Retina (tissue), 1 donor: ENCODE measurements at places on chromosomes 6 and 20.

- peak; percentile 87 for DNase-seq
These were observed 2.1 kb downstream of the PTPRT start for GRCh38 chr20:43187476-43188233.

- DNase-seq = no peak
These were observed 1.5 kb downstream of the ZBTB46 start for GRCh38 chr20:63829603-63829944.

GRCh38 chr6:65416621-65417020, 290.4 kb downstream of the EYS start:
- DNase-seq = no peak

GRCh38 chr20:16491294-16491905, 81.8 kb downstream of the KIF16B start:
- no peak for DNase-seq

- DNase-seq = no peak
These were observed 318.7 kb downstream of the RFPL4B start for GRCh38 chr6:112665815-112666214.

GRCh38 chr6:161064915-161065314, 73.3 kb downstream of the MAP3K4 start:
- DNase-seq = no peak

- DNase-seq = no peak
These were observed 10.4 kb downstream of the ZNF831 start for GRCh38 chr20:59173938-59174491.

DNA sequence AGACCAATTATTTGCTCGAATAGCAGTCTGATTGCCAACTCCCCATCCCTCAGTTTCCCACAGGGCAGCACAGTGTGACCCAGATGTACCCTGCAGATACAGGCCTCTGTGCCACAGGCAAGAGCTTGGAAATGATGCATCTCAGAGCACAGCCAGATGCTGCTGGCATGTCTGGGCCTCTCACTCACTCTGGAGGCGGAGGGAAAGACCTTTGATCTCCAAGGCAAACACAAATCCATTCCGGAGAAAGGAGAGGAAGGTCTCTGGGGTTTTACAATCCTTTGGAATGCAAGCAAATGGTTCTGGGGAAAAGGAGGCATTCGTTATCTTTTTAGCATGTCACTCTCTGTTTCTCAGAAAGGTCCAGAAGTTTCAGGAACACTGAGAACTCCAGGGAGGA, 74.2 kb downstream of the RIOK1 start:
- DNase-seq = no peak

GRCh38 chr6:84428300-84428907, 201.0 kb upstream of the CEP162 start:
- DNase-seq = peak; percentile 23

GRCh38 chr20:33781133-33781532, 30.0 kb upstream of the CHMP4B start:
- DNase-seq = no peak

- no peak for DNase-seq
These were observed 1.8 kb downstream of the RBCK1 start for GRCh38 chr20:409697-410559.

GRCh38 chr20:37877832-37878772, 24.8 kb upstream of the VSTM2L start:
- no peak for DNase-seq

DNA sequence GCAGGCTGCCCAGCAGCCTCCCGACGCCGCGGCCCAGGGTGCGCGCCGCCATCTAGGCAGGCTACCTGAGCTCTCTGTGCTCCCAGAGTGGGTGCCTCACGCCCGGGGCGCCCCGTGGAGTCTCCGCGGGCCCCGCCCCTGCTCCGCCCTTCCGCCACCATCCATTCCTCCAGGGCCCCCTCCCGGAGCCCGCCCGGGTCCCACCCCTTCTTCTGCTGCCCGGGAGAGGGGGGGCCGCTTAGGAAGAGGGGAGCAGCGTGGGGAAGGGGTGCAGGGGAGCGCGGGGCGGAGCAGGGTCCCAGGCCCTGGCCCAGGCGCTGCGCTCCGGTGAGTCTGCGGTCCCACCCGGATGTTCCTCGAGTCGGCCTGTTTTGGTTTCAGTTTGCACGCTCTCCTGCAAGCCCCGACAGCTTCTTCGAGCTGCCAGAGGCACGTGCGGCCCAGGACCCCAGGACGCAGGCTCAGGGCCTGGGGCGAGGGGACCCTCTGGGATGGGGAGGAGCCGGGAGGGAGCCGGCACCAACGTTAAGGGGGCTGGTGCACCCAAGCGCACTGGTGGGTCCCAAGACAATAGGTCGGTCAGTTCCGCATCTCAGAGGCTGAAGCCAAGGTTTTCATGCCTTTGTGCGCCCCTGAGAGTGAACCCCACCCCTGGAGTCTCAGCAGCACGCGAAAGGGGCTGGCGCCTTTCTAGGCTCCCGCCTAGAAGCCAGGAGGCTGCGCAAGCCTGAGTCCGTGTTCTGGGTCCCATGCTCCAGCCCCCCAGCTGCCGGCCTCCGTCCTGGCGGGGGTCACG, at the start of gene ACSS1:
Gene ACSS1 (minus strand): TSS at position 89 of the 796 bp plus-strand sequence. CDS start 37 bp downstream, at position 52.
- DNase-seq = peak; percentile 69

DNA sequence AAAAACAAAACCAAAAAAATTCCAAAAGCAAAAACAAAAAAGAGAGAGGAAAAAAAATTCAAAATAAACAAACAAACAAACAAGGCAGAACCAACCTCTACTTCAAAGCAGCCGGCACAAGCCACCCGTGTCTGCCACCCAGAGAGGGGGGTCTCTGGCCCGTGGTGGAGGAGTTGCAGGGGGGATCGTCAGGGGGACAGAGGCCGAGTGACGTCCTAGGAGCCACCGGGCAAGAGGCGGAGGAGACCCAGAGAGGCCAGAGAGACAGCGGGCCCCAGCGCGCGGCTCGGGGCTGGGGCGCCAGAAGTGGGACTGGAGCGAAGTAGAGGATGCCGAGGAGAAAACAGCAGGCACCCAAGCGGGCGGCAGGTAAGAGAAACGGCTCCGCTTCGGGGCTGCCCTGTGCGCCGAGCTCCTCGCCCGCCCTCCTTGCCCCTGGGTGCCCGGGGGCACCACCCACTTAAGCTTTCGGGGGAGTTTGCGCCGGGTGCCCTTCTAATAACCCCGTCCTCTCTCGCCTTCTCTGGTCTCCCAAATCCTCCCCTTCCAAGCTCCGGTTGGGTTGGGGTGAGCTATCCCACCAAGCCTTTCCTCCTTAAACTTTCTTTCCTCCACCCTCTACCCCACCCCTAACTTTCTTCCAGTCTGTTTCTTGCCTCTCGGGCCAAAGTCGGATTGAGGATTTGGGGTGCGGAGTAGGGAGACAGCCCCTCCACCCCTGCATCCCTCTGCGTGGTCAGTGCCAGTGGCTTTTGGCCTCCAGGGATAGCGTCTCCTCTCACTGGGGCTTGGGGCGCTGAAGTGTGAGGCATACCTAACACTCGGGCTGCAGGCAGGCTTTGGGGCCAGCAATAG, 1.0 kb downstream of the TSHZ2 start:
- peak; percentile 77 for DNase-seq

GRCh38 chr6:115717472-115717871, 343.2 kb downstream of the FRK start:
- no peak for DNase-seq

GRCh38 chr20:16848061-16848460, 99.9 kb downstream of the OTOR start:
- DNase-seq = no peak

DNA sequence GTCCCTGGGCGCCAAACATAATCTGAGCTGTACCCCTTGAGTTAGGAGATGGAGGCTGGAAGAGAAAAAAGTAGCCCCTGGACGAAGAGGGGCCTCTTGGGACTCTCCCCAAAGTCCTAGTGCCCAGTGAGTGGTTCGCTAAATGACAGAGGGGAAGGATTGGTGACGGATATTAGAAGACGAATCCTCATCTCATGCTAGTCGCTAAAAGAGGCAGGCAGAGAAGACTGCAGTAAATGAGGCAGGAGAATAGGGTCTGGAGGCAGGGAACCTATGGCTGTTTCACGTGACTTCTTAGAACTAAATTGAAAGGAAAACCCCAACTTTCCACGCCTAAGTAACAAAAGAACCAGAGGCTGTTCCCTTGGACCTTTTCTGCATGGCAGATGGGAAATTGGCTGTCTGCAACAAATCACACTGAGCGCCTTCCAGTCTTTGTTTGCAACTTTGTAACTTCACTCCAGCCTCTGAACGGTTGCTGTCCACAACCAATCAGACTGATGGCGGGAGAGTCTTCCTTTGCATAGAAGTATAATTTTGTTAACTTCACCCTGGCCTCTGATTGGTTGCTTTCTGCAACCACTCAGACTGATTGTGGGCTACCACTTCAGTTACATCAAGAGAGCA, 731 bp upstream of the RBL1 start:
- no peak for DNase-seq

DNA sequence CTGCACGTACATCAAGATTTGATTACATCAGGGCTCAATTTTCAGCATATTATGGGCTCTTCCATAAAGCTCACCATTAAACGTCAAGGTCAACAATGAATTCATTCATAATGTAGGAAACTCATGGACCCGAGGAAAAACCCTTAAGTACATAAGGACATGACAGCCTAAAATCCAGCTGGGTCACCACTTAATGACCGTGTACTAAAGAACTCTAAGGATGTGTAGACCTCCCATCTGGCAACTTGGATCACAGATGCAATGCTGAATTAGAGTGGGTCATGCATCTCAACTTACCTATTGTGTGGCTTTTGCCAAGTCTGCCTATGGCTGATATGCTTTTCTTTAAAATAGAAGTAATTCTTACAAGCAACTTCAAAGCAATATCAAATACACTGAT, 26.7 kb upstream of the DEFB112 start:
- DNase-seq = no peak

- no peak for DNase-seq
These were observed 20.3 kb downstream of the SOX4 start for GRCh38 chr6:21613809-21614208.

DNA sequence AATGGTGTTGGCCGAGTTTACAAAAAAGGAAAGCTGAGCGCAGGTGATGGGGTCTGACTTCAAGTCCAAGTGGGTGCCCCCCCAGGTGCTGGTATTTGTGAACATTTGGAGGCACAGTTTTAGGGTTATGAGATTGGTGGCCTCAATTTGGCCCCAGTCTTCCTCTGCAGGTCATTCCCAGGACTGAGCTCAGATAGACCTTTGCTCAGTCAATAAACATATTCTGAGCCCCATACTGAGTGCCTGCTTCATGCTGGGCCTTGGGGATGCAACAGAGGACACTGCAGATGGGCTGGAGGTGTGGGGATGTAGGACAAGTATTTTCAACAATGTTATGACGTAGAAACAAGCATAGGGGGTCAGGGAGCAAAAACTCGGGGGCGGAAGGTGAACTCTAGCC, 33.5 kb downstream of the TGM3 start:
- DNase-seq = no peak

- DNase-seq = no peak
These were observed 42.4 kb downstream of the SNX14 start for GRCh38 chr6:85551264-85551663.

- DNase-seq = no peak
These were observed 68.2 kb upstream of the TNFAIP3 start for GRCh38 chr6:137798846-137799245.

- no peak for DNase-seq
These were observed 12.6 kb downstream of the MCM3 start for GRCh38 chr6:52271852-52272460.

- DNase-seq = no peak
These were observed 611.5 kb upstream of the IMPG1 start for GRCh38 chr6:76683985-76684384.

GRCh38 chr6:110398778-110399177, 16.6 kb downstream of the DDO start:
- DNase-seq = no peak

DNA sequence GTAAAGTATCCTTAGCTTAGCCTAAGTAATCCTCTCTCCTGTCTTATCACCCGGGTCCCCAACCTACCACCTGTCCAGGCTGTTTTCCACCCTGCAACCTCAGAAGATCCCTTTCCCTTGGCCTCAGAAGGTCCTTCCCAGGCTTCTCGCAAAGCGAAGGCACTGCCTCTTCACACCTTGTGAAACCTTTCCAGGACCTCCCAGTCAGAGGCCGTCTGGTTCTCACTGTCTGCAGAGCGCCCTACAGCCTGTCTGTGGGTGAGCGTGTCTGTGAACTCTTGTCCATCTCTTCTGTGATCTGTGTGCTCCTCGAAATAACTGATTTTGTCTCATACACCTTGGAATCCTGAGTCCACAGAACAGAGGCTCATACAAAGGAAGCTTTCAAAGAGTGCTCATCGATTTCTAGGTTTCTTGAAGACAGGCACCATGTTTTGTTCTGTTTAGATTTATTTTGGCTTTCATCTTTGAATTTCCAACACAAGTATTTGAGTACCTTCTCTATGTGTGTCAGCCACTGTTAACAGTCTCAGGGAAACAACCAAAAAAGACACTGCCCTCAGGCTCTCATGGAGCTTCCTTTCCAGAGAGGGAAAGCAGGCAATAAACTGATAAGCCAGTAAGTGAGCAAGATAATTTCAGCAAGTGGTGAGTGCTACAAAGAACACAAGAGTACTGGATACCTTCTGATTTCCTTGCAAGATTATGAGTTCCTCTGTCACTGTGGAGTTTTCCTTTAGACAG, 6.3 kb downstream of the PDE10A start:
- no peak for DNase-seq

GRCh38 chr20:20561172-20561571, 151.3 kb downstream of the RALGAPA2 start:
- DNase-seq = no peak

DNA sequence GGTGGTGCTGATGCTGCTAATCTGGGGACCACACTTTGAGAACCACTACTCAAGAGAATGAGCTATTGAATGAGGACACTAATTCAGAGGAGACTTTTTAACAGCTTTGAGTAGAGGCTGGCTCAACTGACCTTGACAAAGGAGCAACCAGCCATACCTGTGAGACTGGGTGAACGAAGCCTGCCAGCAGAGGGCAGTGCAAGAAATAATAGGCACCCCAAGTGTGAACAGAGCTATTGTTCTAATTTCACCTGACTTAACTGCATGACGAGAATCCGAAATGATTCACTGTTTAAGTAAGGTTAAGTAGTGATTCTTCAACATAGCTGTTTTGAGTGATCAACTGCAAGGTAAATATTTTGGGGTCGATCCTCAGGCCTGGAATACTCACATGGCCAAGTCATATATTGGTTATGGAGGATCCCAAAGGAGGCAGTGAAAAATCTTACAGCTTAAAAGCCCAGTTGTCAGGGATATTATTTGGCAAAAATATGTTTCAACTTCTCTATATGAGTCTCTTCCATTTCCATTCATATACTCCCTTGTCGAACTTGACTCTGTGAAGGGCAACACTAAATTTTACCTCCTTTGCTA, 550.5 kb upstream of the MARCKS start:
- no peak for DNase-seq

DNA sequence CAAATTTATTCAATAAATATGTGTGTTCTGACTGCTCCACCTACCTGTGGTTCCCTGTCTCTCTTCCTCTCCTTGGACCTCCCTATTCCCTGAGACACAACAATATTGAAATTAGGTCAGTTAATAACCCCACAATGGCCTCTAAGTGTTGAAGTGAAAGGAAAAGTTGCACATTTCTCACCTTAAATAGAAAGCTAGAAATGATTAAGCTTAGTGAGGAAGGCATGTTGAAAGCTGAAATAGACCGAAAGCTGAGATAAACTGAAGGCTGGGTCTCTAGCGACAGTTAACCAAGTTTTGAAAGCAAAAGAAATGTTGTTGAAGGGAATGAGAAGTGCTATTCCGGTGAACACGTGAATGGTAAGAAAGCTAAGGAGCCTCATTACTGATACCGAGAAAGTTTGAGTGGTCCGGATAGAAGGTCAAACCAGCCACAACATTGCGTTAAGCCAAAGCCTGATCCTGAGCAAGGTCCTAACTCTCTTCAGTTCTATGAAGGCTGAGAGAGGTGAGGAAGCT, 34.1 kb downstream of the UST start:
- DNase-seq = no peak
